ENCODE measurements at places on chromosomes 16 and 17.

DNA sequence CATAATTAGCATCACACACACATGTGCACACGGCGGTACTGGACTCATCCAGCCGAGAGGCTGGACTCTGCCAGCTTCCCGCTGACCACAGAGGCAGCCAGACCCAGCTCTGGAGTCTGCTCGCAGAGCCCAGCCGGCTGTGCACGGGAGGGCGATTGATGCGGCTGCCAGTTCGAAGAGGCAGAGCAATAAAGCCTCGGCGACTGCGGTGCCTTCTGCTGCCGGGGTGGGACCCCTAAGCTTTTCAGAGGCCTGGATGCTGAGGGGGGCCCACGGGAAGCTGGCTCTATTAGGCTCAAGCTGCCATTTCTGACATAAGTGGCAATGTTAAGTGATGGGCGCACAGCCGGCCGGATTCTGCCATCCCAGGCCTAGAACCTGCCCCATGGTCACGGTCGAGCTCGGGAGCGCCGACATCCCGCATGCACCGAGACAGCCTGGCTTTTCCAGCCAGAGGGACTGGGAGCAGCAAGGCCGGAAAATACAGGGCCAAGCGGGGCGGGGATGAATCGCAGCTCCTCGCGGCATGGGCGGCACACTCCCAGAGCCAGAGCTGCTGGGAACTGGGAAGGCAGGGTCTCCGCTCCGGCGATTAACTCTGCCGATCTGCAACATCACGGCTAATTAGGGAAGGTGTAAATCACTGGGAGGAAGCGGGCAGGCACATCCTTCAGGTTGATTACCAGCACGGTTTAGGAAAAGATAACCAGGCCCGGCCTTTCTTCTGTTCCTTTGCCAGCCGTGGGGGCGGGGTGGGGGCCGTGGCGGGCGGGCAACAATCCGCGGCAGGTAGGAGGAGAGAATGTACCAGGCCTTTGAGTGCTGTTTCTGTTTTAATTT is 57.7 kb downstream of the TBC1D16 start:
- no peak for DNase-seq

DNA sequence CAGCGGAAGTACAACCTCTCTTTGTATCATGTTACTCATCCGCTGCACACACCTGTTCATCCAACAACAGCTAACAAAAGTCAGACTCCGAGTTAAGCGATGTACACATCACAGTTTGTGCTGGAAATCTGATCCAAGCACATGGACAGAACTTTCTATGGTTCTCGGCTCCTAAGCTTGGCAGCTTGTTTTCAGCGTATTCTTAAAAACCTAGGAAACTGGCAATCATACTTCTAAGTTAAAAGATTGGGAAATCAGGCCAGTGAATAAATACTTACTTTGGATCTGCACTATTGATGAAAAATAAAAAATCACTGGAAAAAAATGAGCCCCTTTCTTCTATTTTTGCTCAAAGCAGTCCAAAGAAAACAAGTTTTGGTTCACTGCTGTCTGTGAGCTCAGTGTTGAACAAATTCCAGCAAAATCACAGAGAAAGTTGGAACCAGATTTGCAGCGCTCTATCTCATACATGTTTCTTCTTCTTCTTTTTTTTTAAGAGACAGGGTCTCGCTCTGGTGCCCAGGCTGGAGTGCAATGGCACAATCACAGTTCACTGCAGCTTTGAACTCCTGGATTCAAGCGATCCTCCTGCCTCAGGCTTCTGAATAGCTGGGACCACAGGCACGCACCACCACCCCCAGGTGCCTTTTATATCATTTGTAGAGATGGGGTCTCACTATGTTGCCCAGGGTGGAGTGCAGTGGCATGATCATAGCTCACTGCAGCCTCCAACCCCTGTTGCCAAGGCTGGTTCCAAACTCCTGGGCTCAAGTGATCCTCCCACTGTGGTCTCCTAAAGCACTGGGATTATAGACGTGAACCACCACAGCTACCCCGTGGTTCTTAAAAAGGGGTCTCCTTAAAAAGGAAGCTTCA is 71.6 kb upstream of the CREBBP start:
- DNase-seq: no peak

- DNase-seq: no peak
Measured at GRCh38 chr17:30819971-30820705, 4.4 kb downstream of the CRLF3 start.

DNA sequence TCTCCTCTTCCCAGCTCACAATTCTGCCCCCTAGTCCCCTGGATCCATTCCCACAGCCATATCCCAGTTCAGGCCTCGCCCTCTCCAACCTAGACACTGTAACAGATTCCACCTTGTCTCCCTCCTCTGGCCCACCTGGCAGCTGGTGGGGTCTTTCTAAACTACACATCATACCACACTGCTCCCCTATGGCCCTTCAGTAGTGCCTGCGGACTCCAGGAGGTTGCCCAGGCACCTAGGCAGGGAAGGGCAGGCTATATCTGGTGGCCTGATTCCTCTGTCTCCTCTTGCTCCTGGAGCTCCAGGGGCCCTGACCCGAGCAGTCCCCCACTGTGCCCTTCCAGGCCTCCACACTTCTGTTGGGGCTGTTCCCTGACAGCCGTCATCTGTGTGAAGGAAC is 64.5 kb downstream of the SMPD3 start:
- no peak for DNase-seq

GRCh38 chr16:81752876-81753227 is 26.2 kb upstream of the PLCG2 start:
- no peak for DNase-seq

- DNase-seq: no peak
Measured at GRCh38 chr16:53132406-53132805, 77.6 kb downstream of the CHD9 start.

- no peak for DNase-seq
Measured at GRCh38 chr17:80603396-80603795, 58.8 kb downstream of the RPTOR start.

DNA sequence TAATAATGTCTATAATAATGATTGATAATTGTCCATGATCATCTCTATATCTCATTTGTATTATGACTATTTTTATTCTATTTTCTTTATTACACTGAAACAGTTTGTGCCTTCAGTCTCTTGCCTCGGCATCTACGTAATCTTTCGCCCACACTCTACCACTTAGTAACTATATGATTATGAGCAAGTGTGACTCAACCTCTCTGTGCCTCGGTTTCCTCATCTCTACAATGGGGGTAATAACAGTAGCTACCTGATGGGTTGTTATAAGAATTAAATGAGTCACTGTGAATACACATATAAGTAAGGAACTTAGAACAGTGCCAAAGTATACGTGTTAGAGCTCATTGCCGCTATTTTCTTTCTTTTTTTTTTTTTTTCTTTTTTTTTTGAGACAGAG is 3.7 kb upstream of the SLC16A11 start:
- no peak for DNase-seq

GRCh38 chr16:77227745-77228144 is 28.5 kb downstream of the SYCE1L start:
- no peak for DNase-seq

DNA sequence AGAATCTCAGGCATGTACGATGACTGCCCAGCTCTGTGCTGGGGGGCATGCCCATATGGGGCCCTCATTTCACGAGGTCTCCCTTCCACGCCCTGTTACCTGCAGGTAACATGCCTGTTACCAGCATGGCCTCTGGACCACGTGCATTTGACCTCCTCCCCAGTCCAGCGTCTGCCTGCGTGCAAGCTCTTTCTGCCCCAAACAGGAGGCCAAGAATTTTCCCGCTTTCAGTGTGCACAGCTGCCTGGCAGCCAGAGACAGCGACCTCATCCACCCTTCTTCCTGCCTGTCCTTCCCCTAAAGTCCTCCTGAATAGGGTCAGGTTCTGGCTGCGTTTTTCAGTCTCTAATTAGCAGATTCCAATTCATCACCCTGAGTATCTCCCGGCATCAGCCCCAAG is 306.5 kb upstream of the ZFHX3 start:
- no peak for DNase-seq

- DNase-seq: no peak
Measured at GRCh38 chr16:25013751-25014499, 1.2 kb downstream of the ARHGAP17 start.

GRCh38 chr16:74561626-74562025 is 45.3 kb downstream of the GLG1 start:
- DNase-seq: no peak

DNA sequence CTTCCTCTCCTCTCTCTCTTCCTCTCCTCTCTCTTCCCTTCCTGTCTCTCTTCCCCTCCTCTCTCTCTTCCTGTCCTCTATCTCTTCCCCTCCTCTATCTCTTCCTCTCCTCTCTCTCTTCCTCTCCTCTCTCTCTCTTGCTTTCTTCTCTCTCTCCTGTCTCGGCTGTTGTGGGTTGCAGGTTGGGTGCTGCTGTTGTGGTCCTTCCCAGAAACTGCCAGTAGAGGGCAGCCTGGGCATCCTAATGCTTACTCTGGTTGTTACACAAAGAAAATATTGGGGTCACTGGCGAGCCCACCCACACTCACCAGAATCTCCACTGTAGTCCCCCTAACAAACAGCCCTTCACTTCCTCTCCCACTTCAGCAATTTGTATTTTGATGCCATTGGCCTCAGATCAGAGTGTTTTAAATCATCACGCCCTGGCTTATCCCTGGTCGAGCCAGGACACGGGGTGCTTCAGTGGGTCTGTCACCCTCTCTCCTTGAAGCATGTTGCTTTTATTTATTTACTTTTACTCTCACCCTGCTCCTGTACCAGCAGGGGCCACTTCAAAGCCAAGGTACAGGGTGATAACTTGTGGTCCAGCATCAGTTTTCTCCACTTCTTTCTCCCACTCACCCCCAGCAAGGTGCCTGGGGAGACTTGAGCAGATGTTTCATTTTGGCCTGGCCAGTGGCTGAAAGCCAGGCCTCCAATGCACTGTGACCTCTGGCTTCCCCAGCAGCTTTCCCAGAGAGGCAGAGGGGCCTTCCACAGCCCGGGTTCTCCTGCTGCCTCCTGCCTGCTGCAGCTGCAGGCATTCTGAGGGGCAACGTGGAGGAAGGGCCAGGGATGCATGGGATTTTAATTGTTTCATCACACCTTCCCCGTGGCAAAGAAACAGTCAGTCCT is 4.7 kb upstream of the MMP15 start:
- DNase-seq: no peak

GRCh38 chr16:11149011-11149616 is 106.9 kb downstream of the SOCS1 start:
- no peak for DNase-seq

- DNase-seq: no peak
Measured at GRCh38 chr16:85733155-85733838, 17.6 kb downstream of the C16orf74 start.

GRCh38 chr17:8698162-8698971 is 46.3 kb downstream of the CCDC42 start:
- no peak for DNase-seq

GRCh38 chr16:24863582-24864437 is 18.0 kb downstream of the SLC5A11 start:
- no peak for DNase-seq

GRCh38 chr17:78330570-78331224 is 29.2 kb downstream of the SOCS3 start:
- DNase-seq: no peak

- DNase-seq: no peak
Measured at GRCh38 chr16:79653373-79653891, 52.9 kb upstream of the MAF start.

GRCh38 chr16:8376430-8376829 is 213.9 kb downstream of the TMEM114 start:
- no peak for DNase-seq

- DNase-seq: no peak
Measured at GRCh38 chr16:57952909-57953308, 18.0 kb downstream of the CNGB1 start.

- DNase-seq: no peak
Measured at GRCh38 chr17:53516636-53517035, 306.1 kb upstream of the KIF2B start.

DNA sequence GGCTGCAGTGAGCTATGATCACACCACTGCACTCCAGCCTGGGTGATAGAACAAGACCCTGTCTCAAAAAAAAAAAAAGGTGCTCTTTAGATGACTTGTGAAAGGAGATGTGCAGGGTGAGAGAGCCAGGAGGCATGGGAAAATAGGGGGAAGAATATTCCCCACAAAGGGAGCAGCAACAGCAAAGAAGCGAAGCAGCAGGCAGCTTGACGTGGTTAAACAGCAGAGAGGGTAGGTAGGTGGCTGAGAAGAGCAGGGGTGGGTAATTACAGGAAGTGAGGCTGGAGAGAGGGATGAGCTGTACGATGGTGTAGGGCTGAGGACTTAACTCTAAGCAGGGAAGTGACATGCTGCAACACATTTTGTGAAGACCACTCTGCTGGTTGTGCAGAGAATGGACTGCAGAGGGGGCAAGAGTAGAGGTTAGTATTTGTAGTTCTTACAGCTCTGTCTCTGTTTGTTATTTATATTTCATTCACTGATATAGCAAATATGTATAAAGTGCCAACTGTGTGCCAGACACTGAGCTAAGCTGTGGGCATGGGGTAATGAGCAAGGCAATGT is 1.6 kb downstream of the HEATR3 start:
- DNase-seq: no peak

- no peak for DNase-seq
Measured at GRCh38 chr16:886084-886543, 84.7 kb downstream of the LMF1 start.

DNA sequence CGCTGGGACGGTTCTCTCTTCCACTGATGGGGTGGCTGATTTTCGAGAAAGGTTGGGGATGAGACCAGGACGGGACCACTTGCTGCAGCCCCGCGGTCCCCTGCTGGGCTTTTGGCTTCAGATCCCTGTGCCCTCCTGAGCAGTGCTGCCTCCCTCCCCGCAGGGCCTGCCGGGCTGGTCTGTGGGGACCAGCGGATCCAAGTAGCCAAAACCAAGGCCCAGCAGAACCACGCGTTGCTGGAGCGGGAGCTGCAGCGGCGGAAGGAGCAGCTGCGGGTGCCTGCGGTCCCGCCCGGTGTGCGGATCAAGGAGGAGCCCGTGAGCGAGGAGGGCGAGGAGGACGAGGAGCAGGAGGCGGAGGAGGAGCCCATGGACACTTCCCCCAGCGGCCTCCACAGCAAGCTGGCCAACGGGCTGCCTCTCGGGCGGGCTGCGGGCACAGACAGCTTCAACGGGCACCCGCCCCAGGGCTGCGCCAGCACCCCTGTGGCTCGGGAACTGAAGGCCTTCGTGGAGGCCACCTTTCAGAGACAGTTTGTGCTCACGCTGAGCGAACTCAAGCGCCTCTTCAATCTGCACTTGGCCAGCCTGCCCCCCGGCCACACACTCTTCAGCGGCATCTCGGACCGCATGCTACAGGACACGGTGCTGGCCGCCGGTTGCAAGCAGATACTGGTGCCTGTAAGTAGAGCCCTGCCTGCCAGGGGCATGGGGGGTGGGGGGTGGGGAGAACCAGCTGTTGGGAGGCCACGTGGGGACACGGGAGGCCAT is 28.6 kb downstream of the POLR3E start:
- DNase-seq: no peak
